NCI-H510A (cell line): ENCODE measurements at places on chromosomes 4 and X.
A peak's percentile ranks its signal among the peaks of the same experiment; 100 is the strongest.

GRCh38 chrX:19585332-19586082 is 70.2 kb upstream of the MAP3K15 start:
- peak; percentile 10 for DNase-seq

DNA sequence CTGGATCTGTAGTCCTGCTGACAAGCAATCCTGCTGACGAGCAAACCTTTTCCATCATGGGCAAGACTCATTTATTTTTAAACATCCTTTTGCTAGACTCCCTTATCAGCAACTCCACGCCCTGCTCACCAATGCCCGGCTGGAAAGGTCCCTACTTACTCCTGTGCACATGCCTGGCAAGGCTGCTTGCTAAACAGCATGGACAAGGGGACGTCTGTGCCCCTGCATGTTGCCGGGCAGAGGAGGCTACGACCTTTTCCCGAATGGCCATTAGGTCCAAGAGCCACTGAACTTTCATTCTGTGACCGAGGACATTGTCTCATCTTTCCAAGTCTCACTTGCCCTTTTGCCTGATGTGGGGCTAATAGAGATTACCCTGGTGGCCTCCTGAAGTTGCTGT is 98.6 kb downstream of the MGST2 start:
- DNase-seq = no peak

DNA sequence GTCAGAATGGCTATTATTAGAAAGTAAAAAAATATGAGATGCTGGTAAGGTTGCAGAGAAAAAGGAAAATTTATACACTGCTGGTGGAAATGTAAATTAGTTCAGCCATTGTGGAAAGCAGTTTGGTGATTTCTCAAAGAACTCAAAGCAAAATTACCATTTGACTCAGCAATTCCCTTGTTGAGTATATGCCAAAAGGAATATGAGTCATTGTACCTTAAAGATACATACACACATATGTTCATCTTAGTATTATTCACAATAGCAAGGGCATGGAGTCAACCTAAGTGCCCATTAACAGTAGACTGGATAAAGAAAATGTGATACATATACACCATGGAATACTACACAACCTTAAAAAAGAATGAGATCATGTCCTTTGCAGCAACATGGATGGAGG is 148.2 kb downstream of the COMMD8 start:
- DNase-seq = no peak

- DNase-seq = no peak
Observed at GRCh38 chr4:145388043-145388442, 93.6 kb upstream of the SMAD1 start.

GRCh38 chr4:22428441-22428840 is 87.4 kb downstream of the ADGRA3 start:
- DNase-seq = no peak

DNA sequence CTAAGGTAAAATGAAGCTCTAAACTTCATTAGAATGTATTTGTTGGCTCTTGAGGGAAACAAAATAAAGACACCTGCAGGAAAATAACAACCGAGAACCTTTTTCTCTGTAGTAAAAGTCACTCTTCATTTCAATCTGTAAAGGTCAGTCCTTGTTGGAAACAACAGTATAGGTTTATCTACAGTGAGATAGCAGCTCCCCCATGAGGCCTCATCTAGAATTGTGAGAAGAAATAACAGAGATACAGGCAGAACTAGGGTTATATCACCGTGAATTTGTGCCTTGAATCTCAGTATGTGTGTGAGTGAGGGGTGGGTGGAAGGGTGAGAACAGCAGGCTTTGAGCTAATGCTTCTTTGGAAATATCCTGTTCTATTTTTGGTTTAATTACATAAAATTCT is 107.8 kb upstream of the FMR1 start:
- DNase-seq = no peak

DNA sequence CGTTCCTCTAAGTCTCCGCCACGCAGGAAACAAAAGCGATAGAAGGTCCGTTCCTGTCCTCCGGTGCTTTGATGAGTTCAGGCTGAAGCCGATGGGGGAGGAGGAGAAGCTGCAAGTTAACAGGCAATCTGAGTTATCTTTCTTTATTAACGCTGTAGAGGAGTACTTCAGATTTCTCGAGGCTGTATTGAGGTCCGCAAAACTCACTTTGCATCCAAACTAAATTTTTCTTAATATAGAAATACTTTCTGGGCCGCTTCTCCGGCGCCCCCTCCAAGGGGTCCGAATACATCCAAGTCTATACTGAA is 395 bp upstream of the SOWAHB start:
- DNase-seq = no peak

- DNase-seq = no peak
Observed at GRCh38 chr4:13829457-13829856, 201.9 kb upstream of the BOD1L1 start.

- DNase-seq = no peak
Observed at GRCh38 chrX:148695255-148695654, 194.8 kb downstream of the AFF2 start.

- DNase-seq = no peak
Observed at GRCh38 chr4:1579901-1580691, 104.0 kb downstream of the FAM53A start.

GRCh38 chr4:10021653-10022023 is 341 bp upstream of the SLC2A9 start:
- no peak for DNase-seq

- no peak for DNase-seq
Observed at GRCh38 chr4:183988874-183989273, 83.8 kb downstream of the STOX2 start.

DNA sequence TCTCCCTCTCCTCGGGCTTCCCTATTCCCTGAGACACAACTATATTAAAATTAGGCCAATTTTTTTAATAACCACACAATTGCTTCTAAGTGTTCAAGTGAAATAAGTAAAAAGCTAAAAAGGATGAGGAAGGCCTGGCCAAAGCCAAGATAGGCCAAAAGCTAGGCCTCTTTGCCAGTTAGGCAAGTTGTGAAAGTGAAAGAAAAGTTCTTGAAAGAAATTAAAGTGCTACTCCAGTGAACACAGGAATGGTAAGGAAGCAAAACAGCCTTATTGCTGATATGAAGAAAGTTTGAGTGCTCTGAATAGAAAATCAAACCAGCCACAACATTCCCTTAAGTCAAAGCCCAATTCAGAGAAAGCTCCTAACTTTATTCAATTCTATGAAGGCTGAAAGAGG is 114.2 kb upstream of the FAT4 start:
- no peak for DNase-seq

GRCh38 chrX:100368167-100368566 is 41.9 kb downstream of the PCDH19 start:
- DNase-seq = no peak

- no peak for DNase-seq
Observed at GRCh38 chrX:134569306-134569705, 89.0 kb downstream of the PLAC1 start.

- peak; percentile 31 for DNase-seq
Observed at GRCh38 chr4:88613417-88613875, 21.2 kb downstream of the HERC3 start.

DNA sequence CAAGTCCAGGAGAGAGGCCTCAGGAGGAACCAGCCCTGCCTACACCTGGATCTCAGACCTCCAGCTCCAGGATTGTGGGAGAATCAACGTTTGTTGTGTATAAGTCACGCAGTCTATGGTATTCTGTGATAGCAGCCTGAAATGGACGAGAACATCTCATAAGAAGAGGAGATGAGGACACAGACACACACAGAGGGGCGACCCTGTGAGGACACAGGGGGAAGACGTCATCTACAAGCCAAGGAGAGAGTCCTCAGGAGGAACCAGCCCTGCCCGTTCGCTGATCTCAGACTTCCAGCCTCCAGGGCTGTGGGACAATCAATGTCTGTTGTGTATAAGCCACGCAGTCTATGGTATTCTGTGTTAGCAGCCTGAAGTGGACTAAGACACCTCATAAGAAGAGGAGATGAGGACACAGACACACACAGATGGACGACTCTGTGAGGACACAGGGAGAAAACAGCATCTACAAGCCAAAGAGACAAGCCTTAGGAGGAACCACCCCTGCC is 20.3 kb downstream of the P2RY8 start:
- no peak for DNase-seq

GRCh38 chr4:152881974-152882373 is 54.1 kb upstream of the FHDC1 start:
- DNase-seq = no peak

GRCh38 chrX:79259073-79259689 is 108.0 kb downstream of the ITM2A start:
- no peak for DNase-seq

DNA sequence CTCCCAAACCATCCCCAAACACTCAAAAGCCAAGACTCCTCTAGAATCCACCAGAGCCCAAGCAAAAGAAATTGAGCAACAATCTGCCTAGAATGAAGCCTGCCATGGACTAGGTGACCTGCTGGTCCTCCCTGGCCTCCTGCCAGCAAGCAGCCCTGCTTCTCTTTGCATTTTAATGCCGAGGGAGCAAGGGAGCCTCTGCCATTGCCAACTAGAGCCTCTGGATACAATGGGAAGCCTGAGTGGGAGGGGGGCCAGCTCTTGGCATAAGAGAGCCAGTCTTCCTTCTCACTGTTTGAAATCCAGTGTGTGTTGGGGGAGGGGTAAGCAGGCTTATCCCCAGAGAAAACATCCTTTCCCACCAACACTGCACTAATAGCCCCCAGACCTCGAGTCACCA is 1.5 kb upstream of the GDPD2 start:
- no peak for DNase-seq

- no peak for DNase-seq
Observed at GRCh38 chrX:35696760-35697234, 101.3 kb upstream of the MAGEB16 start.

DNA sequence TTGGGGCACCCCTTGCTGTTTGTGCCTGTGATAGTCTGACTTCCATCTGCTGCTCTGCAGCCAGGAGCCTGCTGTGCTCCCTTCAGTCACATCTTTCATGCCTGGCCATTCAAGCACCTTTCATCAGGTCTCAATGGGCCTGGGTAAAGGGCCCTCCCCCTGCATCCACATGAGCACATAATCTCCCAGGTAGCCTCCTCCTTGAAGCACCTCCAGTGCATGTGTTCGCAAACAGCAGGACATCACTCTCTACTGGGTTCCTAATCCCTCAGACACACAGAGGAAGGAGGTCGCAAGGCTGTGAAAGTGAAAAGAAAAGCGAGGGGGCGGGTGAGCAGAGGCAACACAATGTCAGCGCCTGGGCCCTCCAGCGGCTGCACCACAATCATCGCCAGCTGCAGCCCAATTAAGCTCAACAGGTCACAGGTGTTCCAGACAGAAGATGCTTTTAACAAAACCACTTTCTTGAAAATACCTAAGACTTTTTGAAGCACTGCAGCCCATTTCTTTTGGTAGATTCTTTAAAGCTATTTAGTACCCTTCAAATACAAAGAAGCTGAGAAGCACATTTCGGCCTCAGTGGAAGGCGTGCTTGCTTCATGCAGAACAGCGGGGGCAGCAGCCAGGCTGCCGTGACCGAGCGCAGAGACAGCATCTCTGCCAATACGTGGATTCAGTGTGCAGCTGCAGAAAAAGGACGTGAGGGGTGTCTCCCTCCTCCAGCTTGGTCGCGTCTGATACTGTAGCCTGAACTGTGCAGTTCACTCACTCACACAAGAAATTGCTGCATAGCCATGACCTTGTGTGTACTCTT is 92.2 kb upstream of the SPRY1 start:
- peak; percentile 7 for DNase-seq

GRCh38 chr4:13436962-13437361 is 47.2 kb downstream of the RAB28 start:
- DNase-seq = no peak

GRCh38 chr4:153365003-153365402 is 20.5 kb downstream of the MND1 start:
- no peak for DNase-seq

GRCh38 chr4:153825691-153826090 is 36.8 kb upstream of the SFRP2 start:
- DNase-seq = no peak

DNA sequence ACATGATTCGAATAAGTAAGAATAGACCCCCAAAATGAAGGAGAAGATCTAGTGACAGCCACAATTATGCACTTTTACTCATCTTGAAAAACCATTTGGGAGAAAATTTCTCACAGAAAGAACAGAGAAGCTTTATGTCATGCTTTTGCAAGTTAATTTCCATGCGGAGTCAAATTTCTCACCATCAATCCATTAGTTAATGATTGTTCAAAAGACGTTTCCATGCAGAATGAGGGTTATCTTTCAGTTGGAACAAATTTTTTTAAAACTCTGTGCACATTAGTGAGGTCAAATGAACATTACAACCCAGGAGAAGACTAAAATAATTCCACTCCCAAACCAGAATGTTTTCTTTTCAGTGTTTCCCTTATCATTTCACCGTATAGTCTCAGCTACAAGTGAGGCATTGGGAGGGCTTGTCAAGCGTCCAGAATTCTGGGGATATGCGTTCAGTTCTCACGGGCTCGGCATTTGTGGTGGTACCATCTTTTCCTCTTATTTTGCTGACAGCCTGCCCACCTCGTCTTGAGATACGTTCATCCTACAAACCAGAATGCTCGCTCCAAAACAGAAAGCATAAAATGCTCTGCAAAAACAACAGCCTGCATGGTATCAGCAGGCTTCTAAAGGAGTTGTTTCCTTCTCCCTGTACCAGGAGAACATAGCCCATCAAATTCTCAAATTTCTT is 130.8 kb upstream of the TBL1X start:
- no peak for DNase-seq

- DNase-seq = no peak
Observed at GRCh38 chr4:187171706-187172339, 448.2 kb upstream of the FAT1 start.

- DNase-seq = no peak
Observed at GRCh38 chr4:11702886-11703557, 274.3 kb upstream of the HS3ST1 start.

- DNase-seq = no peak
Observed at GRCh38 chr4:118410138-118410537, 57.3 kb upstream of the PRSS12 start.

GRCh38 chr4:8417071-8417614 is 23.4 kb downstream of the ACOX3 start:
- no peak for DNase-seq

DNA sequence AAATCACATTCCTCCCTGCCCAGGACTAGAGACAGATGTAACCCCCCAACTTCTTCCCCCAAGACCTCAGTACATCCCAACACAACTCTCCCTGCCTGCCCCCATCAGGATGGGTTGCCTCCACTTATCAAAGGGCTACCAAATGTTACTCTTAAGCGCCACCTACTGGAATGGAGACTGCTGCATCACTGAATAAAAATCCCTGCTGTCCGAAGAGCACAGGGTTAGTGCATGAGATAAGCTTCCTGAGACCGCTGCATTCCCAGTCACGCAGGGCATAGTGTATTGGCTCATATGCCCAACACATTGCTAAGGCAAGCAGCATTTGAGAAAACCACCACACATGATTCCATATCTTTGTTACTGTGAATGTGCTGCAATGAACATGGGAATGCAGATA is 544.5 kb downstream of the PPP4R3C start:
- DNase-seq = no peak

DNA sequence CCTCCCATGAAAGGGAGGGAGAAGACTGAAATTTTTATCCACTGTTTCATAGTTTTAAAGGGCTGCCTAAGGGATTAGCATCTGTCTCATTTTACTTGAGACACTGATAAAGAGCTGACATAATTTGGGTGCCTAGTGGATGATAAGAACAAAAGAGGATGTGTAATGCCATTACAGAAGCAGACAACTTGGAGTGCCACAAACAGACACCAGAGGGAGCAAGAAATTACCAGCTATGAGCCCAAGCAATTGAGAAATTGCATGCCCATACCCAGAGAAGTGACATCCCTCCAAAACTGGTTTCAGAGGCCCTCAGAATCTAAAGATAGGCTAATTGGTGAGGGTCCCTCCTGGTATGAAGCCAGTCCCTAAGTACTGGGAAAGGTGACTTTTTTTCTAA is 38.5 kb upstream of the POU3F4 start:
- DNase-seq = no peak

- no peak for DNase-seq
Observed at GRCh38 chrX:104712515-104712914, 146.5 kb downstream of the IL1RAPL2 start.
